ENCODE measurements at places on chromosomes 7 and 10.

- no peak for DNase-seq
Measured at GRCh38 chr7:43691611-43692010, 37.7 kb downstream of the COA1 start.

DNA sequence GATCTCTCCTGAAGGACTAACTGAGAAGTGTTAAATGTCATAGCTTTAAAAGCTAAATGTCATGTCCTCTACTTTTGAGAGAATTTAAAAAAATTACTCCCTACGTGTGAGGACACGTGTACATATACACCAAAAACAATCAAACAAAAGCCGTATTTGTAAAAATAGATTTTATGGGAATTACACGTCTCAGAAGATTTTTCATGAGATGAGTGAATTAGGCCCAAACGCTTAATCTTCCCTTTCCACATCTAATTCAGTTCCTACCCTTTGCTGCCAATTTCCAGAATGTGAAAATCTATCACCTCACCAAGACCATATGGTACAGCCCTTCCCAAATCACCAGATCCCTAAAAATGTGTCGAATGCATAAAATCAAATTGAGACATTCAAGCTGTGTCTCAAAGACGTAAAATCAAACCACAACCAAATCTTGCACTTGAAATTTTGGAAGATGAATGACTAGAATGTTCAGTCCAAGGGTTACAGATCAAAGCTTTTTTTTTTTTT is 1.0 kb upstream of the CTTNBP2 start:
- no peak for DNase-seq

- no peak for DNase-seq
Measured at GRCh38 chr10:6813306-6813705, 233.2 kb upstream of the PRKCQ start.

DNA sequence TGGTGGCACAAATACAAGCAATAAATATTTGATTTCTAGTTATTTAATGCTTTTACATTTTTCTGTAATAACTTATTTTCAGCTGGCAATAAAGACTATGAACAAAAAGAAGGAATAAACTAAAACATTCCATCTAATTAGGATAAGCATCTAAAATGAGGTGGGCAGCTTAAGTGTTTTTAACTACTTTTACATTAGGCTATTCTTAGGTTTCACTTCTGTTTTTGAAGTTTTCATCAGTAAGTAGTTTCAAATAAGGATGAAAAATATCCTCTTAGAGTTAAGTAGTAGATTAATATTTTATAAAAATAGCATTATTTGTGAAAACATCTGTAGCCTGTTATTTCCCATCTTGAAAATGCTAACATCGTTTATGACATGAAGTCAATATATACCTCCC is 15.9 kb downstream of the NT5C2 start:
- DNase-seq = no peak

DNA sequence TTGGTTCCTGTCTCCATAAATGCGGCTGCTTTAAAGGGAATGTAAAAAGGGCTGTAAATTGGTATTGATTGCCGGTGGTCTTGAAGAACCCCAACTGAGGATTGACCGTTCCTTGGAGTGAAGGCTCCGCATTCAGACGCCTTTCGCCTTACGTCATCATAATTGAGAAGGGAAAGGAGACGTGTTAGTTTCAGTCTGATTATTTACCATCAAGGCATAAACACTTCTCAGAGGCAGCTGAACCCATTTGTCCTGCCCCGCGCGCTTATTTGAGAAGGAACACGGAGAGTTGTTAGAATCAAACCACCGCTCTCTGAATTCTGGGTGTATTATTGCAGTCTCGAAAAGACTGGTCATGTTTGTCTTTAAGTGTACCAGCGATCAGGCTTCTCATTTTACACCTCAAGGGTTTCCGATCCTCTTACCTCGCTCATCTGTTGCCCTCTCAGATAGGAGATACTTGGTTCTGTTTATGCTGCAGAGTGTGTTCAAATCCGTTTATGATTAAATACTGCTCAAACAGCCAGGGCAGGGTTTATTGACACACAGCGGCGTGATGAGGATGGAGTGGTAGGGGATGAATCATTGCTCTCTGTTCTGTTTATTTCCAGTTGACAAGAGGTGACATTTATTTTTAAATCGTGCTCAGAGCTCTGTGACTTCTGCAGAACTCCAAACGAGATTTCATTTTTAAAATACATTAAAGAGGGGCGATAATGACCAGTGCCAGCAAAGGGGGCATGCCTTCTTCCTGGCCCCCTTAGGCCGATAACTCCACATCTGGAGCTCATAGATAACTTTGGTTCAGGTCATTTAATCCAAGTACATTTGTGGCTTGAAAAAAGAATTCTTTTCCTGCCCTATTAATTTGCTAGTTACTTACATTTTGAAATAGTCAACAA is 30.4 kb downstream of the FOXK1 start:
- no peak for DNase-seq

GRCh38 chr7:92723205-92723604 is 113.2 kb downstream of the CDK6 start:
- no peak for DNase-seq

GRCh38 chr7:45610660-45611299 is 36.6 kb downstream of the ADCY1 start:
- DNase-seq = no peak

DNA sequence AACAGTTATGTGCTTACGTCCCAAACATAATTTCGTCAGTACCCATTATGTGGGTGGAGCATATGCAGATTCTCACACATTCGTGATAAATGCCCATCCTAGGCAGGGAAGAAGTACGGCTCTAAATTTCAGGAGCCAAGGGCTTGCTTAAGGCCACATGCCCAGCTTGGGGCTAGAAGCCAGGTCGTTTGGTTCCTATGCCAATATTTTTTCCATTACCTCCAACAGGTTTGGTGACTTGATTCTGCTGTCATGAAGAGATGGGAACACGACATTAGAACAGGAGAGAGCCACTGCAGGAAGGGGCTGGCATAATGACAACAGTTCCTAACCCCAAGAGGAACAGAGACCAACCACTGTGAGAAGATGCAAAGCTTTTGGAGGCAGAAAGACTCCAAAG is 85.1 kb downstream of the HIPK2 start:
- no peak for DNase-seq

All from glomerular endothelial cell (primary cell).